SHP77 treated with DMSO at 0.1 percent for 48 hours (cell line): ENCODE measurements at places on chromosomes 1 and 21.
A peak's percentile ranks its signal among the peaks of the same experiment; 100 is the strongest.

DNA sequence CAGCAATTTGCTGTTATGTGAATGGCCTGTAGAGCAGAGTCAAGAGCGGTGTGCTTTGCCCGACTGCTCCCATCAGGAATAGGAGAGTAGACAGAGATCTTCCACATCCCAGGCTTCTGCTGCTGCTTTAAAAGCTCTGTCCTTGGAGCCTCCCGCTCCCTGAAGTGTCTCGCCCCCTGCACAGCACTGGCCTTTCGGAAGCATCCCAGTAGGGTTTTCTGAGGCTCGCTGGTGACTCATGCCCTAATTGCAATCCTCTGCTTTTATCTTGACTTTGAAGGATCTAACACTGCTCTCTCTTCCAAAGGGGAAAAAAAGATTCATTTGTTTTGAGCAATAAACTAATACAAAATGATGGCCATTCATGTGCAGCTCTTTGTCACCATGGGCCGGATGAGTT is 13.3 kb upstream of the CD101 start:
- no peak for DNase-seq

- no peak for DNase-seq
These were observed 101.8 kb upstream of the LPGAT1 start for GRCh38 chr1:211932231-211932932.

DNA sequence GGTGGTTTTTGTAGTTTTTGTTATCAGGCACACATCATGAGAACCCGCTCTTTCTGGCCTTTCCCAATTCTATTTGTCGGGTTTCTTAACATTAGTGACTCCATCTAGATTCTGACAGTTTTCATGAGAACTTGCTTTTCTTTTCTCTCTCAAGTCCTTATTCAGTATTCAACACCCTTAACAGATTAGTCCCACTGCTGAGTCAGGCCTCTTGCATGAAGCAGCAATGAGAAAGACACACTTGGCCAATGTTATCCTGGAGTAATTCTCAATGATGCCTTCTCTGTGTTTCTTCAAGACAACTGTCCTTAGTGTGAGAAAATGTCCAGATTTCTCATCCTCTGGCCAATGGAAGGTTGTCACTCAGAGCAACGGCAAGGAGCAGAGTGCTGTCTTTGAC is 11.3 kb downstream of the FMO2 start:
- DNase-seq = no peak

DNA sequence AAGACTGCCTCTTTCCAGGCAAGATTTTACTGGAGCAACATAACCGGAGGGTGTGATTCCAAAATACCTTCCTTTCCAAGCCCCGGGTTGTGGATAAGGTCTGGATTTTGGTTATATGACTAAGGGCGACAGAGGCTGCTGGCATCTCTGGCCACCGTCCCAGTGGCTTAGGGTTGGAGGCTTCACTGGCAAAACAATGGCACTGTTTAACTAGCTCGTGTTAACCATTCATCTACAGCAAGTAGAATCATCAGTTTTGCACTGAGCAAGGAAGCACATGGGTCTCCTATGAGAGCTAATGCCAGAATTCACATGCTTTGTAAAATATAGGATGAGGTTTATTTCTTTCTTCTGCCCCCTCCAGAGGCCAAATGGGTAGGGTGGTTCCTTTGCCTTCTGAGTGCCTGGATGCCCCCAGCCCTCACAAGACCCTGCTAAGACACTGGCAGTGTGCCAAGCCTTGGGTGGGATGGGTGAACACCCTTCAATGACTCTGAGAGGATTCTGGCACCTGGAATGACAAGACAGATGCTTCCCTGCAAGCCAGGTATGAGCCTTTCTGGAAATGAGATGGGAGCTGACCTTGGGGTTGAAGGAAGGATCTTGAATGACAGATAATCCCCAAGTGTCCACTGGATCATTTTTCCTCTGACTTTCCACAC is 36.8 kb downstream of the DHCR24 start:
- DNase-seq = no peak

- DNase-seq = no peak
These were observed 47.5 kb upstream of the WLS start for GRCh38 chr1:68279846-68280245.

DNA sequence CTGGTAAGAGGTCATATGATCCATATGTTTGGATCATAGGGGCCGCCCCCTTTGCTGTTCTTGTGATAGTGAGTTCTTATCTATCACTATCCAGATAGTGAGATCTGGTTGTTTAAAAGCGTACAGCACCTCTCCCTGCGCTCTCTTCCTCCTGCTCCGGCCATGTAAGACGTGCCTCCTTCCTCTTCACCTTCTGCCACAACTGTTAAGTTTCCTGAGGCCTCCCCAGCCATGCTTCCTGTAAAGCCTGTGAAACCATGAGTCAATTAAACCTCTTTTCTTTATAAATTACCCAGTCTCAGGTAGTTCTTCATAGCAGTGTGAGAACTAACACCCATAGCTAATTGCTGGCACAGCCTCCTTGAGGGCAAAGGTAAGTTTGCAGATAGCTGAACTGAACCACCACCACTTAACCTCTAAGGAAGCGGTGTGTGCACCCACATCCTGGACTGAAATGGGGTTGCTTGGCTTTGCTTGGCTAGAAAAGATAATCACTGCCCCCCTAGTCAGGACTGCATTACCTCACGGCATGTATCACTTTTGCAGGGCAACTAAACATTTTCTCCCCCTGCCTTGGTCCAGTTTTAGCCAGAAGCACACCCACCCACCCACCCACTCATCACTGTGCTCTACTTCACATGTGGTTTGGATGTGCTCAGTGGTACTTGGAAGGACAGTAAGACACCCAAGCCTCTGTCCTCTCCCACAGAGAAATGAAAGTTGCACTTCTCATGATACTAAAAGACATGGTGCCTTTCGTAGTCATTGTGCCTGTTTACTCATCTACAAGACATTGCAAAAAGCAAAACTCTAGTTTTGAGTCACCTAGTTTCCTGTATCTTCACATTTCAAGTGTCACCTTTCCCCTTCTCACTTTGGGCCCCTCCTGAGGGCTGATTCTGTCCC is 23.1 kb upstream of the PTAFR start:
- no peak for DNase-seq

DNA sequence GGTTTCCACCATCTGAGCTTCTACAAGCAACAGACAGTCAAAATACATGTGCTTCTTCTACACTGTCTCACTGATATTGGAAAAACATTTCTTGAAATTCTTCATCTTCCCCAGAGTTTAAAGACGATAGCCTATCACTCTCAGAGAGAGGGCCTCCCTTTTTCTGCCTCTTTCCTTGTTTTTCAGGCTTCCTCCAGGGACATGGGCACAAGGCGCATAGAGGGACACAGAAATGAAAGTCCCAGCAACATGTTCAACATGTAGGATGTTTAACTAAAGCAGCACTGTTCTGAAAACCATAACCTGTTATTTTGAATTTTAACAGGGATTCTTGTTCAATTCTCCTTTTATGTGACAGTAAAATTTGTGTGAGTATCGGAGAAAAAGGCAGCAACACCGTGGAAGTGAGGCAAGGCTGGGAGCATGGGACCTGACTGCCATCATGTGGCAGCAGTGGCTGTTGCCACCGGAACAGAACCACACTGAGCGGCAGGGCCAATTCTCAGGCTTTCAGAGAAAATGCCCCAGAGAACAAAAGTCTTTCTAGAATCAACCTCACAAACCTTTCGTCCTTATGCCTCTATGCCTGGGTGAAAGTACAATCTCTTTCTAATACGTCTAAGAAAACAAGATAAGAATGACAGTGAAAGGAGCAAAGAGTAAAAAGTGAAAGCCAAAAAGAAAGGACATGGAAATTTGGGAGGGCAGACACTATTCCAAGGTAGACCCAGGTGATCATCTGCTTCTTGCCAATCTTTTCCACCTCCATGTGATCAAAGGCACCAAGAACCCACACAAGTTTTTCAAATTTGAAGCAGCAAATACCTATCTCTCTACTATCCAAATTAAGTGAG is 54.5 kb downstream of the PCNX2 start:
- DNase-seq = peak; percentile 50
